ENCODE measurements at places on chromosomes 4 and X. TPM values are rescaled to one million over a fixed set of nuclear protein-coding genes. Genes with fewer than 3 reads are reported as not detected.

The NUDT10 gene
- not detected for polyA plus RNA-seq

DNA sequence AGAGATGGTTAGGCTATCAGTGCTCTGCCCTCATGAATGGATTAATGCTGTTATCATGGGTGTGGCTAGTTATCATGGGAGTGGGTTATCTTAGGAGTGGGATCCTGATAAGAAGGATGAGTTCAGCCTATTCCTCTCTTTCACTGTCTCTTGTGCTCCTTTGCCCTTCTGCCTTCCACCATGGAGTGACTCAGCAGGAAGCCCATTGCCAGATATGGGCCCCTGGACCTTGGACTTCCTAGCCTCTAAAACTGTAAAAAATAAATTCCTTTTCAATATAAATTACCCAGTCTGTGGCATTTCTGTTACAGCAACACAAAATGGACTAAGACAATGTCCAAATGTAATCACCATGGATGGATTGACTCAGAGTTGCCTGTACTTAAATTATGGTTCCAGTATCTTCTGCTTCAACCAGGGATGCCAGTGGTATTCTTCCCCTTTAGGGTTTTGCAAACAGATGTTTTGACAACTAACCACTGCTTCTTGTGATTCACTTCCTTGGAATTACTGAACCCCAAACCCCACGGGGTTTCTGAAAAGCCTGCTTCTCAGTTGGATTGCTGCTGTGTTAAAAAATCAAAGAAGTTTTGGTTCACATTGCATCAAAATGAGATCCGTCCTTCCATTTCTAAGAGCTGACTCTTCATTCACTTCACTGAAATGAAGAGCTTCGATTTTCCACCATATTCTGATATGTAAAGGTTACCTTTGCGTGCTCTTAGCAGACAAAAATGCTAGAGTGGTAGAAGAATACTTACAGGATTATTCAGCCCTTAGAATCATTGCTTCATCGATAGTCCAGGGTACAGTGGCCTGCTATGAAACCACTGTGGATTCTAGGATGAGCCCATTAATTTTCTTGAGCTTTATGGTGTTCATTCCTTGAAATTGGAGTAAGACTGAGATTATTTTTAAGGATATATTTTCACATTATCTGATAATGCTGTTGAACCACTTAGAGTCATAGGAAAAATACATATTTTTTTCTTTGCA lies 107.7 kb downstream of the FRMPD4 start:
- no peak for DNase-seq

DNA sequence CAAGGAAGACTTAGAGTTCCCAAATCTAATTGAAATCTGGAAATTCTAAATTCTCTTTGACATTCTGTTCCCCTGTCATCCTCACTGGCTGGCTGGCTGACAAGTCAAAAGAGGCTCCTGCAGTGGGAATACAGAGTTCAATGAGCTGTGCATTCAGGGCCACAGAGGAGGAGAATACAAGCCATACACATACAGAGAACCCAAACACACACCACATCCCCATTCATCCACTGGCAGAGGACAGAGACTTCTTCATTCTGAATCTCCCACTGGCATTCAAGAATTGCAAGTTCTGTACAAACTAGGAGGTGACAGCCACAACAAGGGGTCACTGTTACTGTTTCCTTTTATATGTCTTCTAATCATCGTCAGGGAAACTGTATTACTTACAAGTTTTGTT lies 49.7 kb downstream of the SAT1 start:
- DNase-seq: no peak

- DNase-seq: no peak
Observed at GRCh38 chr4:112183252-112183651, 38.0 kb downstream of the FAM241A start.

DNA sequence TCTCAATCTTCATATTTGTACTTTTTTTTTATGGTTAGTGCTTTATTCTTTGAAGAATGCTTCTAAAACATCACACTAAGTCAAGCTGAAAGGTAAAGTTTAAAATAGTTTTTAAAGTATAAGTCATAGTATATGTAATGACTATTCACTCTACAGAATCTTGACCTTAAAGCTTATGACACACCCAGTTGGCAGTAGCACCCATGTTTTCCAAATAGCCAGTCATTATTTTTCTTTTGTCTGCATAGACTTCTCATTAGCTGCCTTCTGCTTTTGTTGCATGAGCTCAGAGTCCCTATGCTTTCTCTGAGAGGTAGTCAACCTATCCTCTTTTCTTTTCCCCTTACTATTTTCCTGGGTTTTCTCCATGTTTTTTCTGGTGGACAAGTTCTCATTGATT lies 231.5 kb downstream of the PCDH18 start:
- DNase-seq: no peak

- DNase-seq: no peak
Observed at GRCh38 chrX:149284616-149285015, 220.5 kb downstream of the IDS start.

DNA sequence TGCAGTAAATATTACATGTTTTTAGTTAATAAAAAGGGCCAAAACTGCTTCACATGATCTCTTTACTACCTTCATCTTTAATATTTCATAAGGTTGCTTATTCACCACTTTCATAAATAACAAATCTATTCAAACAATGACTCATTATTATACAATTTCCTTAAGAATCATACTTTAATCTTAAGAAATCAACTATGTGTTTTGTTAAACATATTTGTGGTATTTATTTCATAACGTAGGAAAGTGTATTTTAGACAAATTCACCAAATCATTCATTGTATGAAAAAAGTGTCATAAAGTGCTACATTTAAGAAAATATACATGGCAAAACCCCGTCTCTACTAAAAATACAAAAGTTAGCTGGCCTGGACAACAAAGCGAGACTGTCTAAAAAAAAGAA lies 150.5 kb upstream of the RXFP1 start:
- DNase-seq: no peak
